ENCODE measurements at places on chromosomes 2 and 18.

GRCh38 chr18:45838302-45839070 is 13.0 kb downstream of the SIGLEC15 start:
- DNase-seq = no peak

DNA sequence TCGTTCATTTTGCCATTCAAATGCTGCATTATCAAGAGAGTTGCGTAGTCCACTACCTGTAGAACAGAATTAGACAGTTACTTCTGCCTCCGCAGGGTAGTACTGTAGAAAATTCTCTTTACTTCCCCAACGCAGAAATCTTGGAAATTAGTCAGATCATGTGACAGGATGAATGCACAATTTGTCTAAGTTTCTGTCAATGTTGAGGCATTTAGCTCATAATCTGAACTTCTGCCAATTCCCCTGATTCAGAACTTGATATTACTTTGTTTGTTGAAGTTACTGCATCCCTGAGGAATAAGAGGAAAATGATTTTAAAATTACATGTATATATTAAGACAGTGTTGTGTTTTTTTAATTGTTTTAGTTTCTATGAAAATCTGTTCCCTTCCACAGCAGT is 83.4 kb downstream of the TTC27 start:
- no peak for DNase-seq

DNA sequence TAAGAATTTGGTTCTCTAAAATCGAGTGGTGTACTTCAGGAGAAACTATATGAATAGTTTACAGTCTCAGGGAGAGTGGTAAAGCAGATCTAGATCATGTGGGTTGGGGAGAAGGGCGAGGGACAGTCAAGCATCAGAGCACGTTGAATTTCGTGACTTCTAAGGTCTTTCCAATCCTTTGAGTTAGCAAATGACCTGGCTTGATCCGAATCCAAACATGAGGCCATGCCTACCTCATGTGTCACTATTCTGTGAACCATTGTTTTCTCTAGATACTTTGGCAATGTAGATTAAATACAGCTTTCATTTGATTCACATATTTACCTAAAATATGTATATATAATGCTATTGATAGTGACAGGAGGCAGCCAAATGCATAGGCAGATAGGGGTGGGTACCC is 674.9 kb downstream of the NYAP2 start:
- no peak for DNase-seq

DNA sequence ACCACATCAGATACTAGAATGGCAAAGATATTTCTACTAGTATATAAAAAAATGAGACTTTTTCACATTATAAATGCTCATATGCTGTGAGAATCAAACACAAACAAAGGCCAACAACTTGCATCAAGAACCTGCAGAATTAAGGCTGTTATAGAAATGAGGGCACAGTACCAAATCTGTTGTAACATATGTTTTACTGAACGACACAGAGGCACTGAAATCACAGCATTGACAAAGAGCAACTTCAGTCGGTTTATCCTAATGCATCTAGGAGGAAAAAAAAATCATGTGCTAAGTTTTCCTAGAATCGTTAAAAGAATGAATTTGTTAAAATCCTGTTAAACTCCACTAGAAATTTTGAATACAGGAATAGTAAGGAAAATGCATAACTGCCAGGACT is 617.4 kb upstream of the NETO1 start:
- DNase-seq = no peak
